ENCODE measurements at places on chromosomes 2 and 18. TPM values are rescaled to one million over a fixed set of nuclear protein-coding genes. Genes with fewer than 3 reads are reported as not detected.
A peak's percentile ranks its signal among the peaks of the same experiment; 100 is the strongest.

- DNase-seq: no peak
Measured at GRCh38 chr18:79449551-79450288, 54.0 kb downstream of the NFATC1 start.

MREG gene
- 1.9 TPM for total RNA-seq

DNA sequence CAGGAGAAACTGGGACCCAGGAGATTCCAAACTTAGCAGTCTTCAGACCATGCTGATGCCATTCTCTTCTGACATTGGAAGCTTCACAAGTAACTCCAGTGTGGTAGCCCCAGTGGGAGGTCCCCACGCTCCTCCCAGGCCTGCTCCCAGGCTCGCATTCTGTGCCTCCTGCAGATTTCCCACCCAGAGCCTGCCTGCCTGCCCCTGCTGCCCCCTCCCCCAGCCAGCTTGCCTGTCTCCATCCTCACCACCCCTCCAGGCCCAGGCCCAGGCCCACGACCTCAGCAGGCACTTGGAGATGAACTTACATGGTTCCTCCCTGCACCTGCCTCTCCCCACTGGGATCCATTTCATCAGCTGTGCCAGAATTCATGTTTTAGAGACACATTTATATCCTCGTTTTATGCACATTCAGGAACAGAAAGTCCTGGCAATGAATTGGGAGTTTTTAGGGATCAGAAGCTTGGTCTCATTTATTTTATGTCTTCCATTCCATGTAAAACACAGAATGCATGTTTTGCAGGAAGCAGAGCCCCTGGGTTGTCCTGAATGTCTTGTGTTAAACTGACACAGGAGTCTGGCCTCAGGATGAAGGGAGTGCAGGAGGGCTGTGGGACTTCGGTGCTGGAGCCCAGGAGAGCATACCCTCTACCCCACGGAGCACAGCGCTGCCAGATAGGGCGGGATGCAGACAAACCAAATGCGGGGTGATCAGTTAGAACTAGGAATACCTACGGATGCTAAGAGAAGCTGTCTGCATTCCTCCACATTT is 150.5 kb downstream of the SNTG2 start:
- no peak for DNase-seq

DNA sequence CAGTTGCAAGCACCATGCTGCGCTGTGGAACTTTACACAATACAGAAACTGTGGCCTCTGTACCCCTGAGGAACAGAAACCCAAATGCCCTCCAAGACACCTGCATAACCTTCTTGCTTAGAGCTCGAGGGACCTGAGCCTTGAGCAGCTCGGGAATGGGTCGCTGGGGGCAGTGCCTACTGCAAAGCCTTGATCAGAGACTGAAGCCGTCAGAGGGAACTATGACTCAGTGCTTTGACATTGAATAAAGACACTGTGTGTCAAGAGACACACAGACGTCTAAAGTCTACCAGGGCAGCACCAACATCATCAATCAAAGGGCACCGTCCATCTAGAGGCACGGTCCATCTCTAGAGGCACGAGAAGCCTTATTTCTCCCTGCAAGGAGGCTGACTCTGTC is 30.6 kb downstream of the GPR45 start:
- DNase-seq: no peak

APCDD1 gene
- not detected for total RNA-seq

DNA sequence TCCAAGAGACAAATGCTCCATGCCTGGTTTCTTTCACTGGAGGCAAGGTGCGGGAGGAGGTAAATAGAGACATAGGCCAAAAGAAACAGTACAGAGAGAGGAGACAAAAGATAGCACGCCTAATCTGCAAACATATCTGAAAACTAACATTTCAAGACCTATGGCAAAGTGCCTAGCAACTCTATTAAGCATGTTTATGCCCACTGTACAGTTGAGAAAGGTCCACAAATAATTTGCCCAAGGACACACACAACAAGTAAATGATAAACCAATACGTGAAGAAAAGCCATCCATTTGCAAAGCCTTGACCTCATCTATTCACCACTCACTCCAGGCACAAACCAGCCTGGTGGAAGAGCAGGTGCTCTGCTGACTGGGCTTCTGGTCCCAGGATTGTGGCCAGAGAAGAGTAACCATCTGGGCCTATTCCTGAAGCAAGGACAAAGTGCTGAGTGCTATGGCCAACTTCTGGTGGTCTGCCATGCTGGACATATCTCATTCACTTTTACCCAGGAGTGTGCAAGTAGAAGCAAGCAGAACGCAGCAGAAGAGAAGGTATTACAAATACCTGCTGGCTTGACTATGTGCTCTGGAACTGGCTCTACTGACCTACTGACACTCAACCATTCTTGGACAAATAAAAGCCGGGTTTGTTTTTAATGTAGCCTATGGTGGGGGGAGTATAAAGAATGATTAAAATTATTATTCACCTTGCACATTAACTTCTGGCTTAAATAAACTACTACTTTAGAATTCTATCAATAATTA is 25.3 kb downstream of the TMEM131 start:
- DNase-seq: no peak

NMS gene
- total RNA-seq: not detected

DNA sequence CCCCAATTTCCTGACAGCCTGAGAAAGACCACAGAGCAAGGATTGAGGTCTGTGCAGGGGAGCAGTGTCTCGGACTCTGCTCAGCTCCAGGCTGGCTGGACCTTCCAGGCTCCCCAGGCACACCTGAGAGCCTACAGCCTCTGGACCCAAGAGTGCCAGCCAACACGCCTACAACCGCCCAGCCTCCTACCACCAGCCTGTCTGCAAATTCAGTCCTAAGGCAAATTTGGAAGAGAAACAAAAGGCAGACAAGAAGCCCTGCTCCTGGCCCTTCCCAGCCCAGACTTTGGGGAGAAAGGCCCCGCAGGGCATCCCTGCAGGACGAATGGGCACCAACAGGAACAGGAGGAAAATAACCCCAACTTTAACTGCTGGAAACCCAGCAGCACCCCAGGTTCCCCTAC is 1.9 kb downstream of the HS6ST1 start:
- DNase-seq: no peak

DNA sequence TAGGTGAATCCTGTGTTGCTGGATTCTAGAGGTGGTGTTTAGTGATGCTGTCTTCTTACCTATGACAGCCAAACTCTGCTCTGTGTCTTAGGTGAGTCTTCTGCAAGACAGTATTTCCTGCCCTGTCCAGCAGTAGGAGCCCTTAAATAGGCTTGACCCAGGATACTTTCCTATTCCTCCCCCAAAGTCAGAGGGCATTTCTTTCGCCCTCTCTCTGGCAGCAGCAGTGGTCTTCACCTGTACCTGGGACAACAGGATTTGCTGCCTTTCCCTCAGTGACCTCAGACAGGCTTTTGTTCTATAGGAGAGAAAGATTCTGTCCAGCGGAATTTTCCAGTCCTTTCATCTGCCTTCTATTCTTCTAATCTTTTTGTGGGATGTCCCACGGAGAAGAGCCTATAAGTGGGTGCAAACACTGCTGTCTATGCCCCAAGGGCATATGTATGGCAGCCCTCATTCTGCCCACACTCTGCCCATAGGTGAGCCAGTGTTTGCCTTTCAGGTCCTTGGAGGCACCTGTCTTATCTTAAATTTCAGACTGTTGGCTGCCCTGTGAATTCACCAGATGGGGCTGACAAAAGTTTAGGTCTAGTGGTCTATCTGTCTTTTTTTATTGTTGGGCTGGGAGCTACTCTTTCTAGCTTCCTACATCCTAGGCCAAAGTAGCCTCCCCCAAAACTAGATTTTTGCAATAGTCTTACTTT is 177.3 kb upstream of the SPOPL start:
- no peak for DNase-seq

- DNase-seq: no peak
Measured at GRCh38 chr2:203574824-203575223, 39.7 kb upstream of the RAPH1 start.

- DNase-seq: no peak
Measured at GRCh38 chr18:74392323-74392722, 64.8 kb downstream of the DIPK1C start.

UNC80 gene
- total RNA-seq: 0.38 TPM

GRCh38 chr2:241947004-241947350 is 77.4 kb downstream of the RTP5 start:
- DNase-seq: no peak

DNA sequence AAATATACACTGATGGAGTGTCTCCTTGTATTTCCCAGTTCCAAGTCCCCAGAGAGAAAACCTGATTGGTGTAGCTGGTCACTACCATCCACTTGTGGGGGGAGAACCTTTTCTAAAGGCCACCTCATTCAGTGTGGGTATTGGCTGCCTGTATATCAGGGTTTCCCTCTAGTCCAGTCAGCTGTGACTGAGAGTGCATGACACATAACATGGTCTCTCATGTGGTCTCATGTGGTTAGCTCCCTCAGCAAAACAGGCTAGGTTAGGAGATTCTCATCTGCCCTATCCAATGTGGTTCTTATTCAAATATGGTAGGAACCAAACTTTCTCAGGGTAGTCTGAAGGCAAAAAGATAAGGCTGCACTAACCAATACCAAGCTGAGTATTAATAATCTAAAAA is 4.1 kb upstream of the GORASP2 start:
- DNase-seq: no peak

DNA sequence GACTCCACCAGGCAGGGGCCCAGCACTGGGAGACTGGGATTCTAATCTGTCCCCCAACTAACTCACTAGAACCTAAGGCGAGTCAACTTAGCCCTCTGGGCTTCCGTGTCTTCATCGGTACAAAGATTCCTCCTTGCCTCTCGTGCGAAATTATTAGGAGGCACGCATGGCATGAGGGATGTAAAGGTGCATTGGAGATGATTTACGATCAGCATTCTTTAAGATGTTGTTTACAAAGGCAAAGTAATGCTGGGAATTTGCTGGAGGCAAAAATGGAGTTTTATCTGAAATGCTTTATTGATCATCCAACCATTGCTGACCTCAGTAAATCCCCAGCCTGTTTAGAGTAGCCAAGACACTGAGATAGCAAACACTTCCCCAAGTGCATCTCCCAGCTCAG is 171.8 kb upstream of the KLHL29 start:
- DNase-seq: no peak

DNA sequence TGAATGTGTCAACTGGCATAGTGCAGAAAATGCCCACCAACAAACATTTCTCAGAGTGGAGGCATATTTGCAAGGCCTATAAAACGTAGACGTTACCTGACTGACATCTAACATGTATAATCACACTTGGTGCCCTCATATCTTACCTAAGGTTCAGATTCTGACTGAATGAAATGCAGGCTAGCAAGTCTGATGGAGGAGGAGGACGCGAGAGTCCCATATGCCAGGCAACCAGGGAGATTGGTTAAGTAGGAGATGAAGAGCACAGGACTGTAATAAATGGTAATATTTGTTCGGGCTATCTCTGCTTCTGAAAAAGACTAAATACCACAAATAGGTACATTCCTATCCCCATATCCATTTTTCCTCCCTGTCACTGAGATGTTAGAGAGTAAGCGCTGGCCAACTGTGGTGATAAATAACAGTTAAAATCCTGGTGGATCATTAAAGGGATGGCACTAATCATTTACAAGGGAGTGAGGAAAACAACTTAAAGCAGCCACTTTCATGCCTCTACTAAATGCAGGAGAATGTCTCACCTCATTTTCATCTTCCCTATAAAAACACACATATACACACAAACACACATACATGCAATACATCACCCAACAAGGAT is 217.2 kb downstream of the TMEM163 start:
- DNase-seq: no peak

LCT gene
- not detected for total RNA-seq

FAM228A gene
- total RNA-seq: 0.13 TPM

GPAT2 gene
- total RNA-seq: 5.6 TPM

DNA sequence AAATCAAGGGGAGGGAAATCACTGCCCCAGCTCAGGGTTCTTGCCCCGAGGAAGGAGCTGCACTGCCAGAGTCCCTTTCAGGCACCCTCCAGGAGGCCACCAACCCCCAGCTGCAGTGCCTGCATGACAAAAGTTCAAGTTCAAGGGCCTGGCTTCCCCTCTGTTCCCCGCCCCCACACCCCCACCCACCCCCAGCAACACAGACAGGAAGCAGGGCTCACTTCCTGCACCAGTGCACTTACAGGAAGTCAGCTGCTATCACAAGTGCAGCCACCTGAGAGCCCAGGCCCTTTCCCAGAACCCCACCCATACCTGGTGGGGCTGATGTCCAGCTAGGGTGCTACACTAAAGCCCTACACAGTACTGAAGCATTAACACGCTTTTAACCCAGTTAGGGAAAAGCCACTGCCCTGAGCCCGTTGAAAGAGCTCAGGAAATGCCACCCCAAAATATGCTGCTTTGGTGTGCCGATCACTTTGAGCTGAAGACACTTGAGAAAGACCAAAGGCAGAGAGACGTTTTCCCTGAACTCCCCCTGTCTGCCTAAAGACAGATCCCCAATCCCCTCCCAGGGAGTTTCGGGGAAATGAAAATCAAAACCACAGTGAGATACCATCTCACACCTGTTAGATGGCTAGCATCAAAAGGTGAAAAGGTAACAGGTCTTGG is 109.9 kb upstream of the CAB39 start:
- DNase-seq: peak; percentile 15

DNA sequence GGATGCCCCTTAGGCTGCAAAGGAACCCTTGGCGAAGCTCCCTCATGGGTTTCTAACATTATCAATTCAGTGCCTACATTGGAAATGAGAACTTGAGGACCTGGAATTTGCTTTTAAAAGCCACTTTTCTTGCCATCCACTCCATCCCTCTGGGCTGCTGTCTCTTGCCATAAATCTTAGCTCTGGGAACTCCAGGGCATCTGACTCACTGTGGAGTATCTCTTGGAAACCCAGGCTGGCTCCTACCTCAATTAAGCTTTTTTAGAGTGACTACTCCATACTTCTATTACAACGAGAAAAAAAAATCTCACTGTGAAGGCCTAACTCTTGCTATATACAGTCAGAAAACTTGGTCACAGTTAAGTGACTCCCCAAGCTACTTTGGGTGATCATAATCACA is 227.2 kb upstream of the SETBP1 start:
- no peak for DNase-seq

All from dermis microvascular lymphatic vessel endothelial cell (primary cell).